ENCODE measurements at places on chromosomes 6 and 20.

- no peak for DNase-seq
Measured at GRCh38 chr6:121482004-121482693, 46.7 kb downstream of the GJA1 start.

DNA sequence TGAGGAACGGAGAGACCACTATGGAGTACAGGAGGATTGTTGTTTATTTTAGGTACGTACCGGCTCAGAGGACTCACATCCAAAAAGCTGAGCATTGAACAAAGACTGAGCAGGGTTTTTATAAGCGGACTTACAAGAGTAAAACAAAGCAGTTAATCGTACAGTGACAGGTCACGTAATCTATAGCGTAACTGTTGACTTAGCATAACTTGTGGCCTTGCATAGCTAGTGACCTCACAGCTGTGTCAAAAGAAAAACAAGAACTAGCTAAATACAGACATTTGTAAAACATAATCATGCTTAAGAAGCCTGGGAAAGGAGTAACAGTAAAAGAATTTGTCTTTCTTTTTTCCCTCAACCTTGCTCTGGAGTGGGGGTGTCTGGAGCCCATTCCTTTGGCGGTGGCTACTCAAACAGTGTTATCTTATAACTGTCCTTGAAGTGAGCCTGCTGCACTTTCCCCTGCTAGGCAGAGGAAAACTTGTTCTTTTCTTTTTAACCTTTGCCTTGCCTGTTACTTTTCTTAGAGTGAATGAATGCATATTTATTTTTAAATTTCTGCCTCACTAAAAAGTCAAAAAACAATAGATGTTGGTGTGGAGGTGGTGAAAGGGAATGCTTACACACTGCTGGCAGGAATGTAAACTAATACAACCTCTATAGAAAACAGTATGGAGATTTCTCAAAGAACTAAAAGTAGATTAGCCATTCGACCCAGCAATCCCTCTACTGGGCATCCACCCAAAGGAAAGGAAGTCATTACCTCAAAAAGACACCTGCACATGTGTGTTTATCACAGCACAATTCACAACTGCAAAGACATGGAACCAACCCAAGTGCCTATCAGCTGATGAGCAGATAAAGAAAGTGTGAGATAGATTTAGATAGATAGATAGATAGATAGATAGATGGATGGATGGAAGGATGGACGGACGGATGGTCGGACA lies 109.0 kb downstream of the TAF4 start:
- DNase-seq, result no peak

DNA sequence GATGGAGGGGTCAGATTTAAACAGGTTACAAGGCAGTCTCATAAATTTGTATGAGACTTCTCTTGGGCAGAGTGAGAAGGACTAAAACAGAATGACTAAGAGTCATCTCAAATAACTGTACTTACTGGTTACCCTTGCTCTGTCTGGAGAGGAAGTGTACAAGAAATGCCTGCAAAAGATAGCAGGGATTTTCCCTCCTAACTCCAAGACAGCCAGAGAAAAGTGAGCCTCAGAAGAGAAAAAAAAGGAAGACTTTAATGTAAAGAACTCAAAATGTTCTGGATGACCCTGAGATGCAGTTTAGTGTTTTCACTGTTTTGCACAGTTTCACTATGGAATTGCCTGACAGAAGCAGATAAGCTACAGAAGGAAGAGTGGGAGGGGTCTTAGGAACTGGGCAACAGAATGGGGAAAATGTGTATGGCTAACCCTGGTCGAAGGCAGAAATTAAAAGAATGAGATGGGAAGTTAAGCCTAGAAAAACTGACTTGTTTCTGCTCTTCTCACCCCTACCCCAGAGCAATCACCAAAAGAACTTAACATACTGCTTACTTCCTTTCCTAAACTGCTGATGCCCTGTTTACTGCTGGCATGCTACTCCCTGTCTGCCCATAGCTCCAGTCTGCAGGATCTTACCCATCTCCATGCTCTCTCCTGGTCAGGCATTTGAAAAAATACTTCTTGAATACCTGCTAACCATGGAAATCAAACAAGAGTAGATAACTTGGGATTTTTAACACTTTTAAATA lies 98.1 kb upstream of the MARCKS start:
- DNase-seq, result peak; percentile 85

DNA sequence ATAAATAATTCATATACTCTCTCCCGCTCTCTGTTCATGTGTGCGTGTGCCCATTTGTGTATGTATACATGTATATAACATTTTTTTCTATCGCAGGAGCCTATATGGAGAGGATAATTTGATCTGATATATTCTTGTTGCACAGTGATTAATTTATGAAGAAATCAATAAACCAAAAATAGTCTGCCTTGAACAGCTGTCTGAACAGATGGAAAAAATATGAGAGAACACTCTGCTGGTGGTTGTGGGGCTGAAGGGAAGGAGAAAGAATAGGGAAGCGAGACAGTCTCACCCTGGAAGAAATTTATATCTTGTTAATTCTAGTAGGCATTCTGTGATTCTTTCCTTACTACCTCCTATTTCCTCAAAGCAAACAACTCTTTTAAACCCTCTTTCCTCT lies 96.6 kb upstream of the B3GAT2 start:
- DNase-seq, result no peak

- DNase-seq, result no peak
Measured at GRCh38 chr6:88704980-88705379, 258.4 kb downstream of the RNGTT start.

- DNase-seq, result no peak
Measured at GRCh38 chr20:50246367-50247195, 56.0 kb downstream of the CEBPB start.

GRCh38 chr6:43328528-43328927 lies 19.9 kb upstream of the CRIP3 start:
- no peak for DNase-seq

DNA sequence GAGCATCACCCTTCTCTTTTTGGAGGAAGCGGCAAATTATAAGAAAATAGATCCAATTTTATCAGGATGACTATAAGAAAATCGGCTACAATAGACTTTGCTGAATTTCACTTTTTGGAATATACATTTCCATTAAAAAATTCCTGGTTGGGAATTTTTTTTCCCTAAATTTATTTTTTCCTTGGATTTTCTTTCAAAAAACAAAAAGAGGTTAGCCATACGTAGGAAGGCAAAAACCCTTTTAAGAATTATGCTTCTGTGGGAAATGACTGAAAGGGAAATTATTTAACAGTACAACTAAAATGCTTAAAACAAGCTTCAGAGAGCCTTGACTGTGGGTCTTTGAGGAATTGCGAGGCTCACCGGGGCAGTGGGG lies 86.9 kb downstream of the SLC22A23 start:
- no peak for DNase-seq

DNA sequence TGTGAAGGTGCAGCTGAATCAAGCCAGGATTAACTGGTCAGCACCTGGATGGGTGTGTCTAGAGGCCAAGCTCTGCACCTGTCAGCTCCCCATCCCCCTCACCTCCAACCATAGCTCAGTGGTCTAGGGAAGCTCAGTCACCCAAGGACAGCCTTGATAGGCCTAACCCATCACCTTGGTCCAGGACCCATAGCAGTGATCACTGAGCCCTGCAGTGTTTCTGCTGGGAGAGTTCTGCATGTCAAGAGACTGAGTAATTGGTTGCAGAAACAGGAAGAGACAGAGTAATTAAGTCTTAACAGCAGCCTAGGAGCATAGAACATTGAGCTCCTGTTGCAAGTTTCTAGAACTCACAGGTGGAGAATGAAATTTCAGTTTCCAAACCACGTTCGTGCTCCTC lies 18.7 kb upstream of the RALGAPB start:
- no peak for DNase-seq
